ENCODE measurements at places on chromosomes 5 and 9.
A peak's percentile ranks its signal among the peaks of the same experiment; 100 is the strongest.

- no peak for DNase-seq
These were observed 140.0 kb downstream of the SAXO1 start for GRCh38 chr9:18893046-18893445.

GRCh38 chr5:174531782-174532191 lies 192.6 kb upstream of the MSX2 start:
- DNase-seq, result no peak

- DNase-seq, result no peak
These were observed 2.3 kb downstream of the GDNF start for GRCh38 chr5:37837414-37838032.

GRCh38 chr9:116488373-116488772 lies 198.7 kb upstream of the TRIM32 start:
- no peak for DNase-seq

DNA sequence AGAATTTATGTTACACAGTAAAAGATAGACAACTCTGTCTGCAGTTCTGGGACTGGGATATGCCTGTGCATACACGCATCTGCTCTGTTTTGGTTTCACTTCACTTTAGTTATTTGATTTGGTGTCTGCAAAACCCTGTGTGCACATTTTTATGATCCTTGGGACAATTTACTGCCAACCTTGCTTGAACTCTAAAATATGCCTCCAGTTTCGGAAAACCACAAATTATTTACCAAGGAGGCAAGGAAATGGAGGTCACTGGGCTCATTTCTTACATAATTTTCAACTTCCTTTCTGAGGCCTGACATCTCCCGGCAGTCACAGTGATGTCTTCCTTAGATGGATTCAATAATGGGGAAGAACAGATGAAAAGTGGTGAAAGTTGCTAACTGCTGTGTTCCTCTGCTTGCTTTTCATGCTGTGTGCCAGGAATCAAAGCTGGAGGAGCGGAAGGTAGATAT lies 61.2 kb upstream of the TAF11L2 start:
- no peak for DNase-seq

DNA sequence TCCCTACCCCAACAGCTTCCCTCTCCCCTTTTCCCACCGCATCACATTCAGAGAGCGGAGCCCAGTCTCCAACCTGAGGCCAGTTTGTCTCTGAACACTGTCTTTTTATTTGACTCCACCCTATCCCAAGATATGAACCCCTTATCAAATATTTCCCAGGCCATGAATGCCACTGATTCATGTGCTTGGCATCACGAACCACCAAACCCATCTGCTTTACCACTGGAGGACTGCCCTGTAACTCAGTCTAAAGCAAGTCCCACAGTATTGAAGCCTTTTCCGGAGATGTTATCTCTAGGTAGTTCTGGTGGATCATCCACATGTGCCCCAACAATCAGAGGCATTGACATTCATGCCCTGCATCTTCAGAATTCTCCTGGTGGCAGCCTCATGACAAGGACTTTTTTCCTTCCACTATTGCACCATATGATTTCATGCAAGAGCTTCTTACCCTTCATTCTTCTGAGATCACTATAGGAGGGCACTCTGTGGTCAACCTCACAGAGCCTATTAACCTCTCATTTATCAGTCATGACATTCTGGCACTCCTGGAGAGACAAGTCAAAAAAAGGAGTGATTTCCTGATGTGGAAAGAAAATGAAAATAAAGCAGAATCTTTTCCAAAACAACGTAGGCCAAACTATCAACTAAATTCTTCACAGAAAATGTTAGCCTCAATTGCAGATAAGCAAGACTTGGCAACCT lies 12.3 kb upstream of the SPATA31D4 start:
- no peak for DNase-seq

DNA sequence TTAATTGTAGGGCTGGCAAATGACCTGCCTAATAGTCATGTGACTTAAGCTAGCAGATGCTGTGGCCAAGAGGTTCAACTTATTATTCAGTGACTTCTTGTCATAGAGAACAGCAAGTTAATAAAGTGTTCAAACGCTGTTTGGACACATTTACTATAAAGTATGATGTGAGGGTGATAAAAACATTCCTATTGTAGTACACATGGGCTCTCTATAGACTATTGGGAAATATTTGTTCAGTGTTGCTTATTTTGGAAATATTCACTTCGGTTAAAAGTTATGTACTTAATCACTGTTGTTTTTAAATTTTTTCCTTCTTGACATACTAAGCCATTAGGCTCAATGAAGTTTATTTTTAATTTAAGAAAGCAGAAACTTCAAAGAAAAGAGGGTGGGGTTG lies 345.0 kb downstream of the NNT start:
- no peak for DNase-seq

DNA sequence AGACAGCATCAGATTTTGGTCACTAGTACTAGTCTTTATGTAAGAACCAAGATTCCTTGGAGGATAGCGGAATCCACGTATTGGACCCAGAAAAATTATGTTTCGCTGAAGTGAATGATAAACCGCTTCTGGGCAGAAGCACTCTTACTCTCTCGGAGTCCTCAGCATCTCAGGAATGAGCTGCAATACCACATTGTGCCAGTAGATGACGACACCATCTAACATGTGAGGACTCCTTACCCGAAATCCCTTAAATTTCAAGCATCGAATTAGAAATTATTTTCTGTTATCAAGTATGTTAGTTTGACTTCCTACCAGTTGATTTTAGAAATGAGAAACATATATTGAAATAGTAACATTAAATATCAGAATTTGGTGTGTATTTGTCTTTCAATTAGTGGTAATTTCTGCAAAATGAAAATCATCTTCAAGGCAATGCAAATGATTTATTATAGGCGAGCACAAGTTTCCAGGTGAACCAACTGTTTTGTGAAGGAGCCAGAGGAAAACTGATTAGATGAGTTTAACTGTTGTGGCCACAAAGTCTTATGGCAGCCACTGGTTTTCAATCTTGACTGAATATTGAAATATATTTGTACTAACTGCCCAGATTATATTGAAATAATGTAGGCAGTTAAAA lies 66.0 kb upstream of the CAMK4 start:
- DNase-seq, result peak; percentile 76

GRCh38 chr9:124261736-124262648 lies 4.2 kb downstream of the NEK6 start:
- DNase-seq, result no peak

- no peak for DNase-seq
These were observed 36.4 kb downstream of the NXNL2 start for GRCh38 chr9:88571419-88571818.

DNA sequence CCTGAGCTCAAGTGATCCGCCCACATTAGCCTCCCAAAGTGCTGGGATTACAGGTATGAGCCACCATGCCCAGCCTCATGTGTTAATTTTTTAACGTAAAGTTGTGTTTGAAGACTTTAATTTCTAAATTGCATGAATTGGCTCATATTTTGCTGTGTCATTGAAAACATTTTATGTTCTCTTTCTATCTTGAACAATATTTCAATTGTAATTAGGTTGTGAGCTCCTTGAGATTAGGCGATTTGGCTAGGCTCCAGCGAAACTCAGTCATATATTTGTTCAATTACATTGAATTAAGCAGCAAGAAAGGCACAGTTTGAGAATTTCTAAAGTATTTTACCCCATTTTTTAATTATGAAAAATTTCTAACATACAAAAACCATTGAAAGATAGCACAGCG lies 34.0 kb downstream of the GAPVD1 start:
- DNase-seq, result no peak

DNA sequence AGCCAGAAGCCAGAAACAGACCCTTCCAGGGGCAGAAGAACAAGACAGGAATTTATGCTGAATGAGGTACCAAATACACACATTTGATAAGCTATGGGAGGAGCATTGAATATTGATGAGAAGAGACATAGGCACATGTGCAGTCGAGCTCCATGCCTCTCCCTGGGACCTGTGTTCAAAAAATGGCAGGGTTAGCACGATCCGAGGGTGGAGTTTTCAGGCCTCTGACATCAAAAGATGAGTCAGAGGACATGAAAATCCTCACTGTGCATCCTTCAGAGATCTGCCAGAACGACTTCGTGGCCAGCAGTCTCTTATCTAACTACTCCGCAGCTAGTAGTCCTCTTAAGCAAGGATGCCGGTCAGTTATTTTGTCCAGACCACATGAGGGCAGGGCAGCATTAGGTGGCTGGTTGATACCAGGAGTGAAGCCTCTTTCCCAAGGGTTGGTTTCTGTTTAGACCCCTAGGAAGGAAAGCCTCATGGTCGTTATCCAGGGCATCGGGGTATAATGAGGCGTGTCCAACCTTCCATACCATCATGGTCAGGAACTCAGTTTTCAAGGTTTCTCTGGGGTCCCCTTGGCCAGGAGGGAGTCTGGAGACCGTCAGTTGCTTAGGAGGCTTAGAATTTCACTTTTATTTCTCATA lies 11.6 kb upstream of the CMBL start:
- DNase-seq, result no peak

- no peak for DNase-seq
These were observed 16.8 kb upstream of the PRLR start for GRCh38 chr5:35246900-35247647.

- no peak for DNase-seq
These were observed 10.1 kb downstream of the ATG12 start for GRCh38 chr5:115831163-115831768.

- no peak for DNase-seq
These were observed 80.5 kb upstream of the HSPA9 start for GRCh38 chr5:138655530-138656190.

DNA sequence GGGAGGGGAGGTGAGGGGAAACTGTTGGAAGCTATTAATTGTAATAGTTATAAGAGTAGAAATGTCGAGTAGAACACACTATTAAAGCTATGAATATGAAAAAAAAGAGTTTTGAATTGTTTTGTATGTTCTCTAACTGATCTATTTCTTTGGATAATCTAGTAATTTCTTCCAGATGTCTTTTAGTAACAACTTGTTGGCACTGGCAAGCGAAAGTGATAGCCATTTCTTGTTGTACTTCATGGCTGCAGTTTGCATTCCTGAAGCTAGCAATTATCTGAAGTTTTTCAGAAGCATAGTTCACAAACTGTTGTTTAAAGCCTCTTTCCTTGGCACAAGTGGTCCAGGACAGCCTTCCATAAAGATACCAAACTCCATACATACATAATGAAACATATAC lies 49.4 kb upstream of the SPATA31C2 start:
- no peak for DNase-seq

DNA sequence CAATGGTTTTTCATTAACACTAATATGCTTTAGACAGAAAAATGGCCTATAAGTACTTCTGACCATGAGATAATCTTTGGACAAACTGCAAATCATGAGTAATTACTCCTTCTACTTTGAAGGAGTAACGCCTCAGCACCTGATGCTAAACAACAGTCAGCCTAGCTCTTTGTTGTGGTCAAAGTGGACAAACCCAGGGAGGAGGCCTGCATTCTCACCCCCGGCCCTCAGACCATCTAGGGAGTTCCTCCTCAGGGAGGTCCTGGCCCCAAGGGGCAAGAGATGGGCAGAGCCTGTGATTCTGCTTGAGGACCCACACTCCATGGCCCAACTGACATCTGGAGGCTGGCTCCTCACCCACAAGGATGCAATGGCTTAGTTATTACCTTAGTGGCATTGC lies 48.2 kb upstream of the ANGPTL2 start:
- DNase-seq, result no peak

GRCh38 chr5:174729075-174729680 lies 4.8 kb downstream of the MSX2 start:
- no peak for DNase-seq

DNA sequence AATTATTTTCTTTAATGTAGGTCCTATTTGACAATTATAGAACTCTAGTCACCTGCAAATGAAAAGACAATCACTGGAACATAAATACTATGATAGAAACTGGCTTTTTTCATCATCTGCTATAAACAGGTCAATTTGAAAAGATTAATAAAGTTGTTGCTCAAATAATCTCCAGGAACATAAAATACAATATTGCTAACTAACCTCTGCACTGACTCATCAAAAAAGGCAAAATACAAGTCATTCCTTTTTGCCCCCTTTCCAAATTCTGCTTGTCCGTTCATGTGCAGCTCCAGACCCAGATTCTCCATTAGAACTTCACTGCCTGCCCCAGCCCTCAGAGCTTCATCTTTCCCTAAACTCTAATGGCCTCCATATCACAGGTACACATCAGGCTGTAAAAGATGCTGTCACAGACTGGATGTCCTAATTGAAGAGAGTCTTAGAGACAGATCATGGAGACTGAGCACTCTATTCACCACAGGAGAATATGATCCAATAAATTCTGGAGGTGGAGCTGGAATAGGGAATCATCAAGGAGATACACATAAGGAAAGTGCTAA lies 1.6 kb downstream of the DCTN4 start:
- no peak for DNase-seq

GRCh38 chr5:68848091-68848490 lies 245.7 kb upstream of the SLC30A5 start:
- DNase-seq, result no peak

DNA sequence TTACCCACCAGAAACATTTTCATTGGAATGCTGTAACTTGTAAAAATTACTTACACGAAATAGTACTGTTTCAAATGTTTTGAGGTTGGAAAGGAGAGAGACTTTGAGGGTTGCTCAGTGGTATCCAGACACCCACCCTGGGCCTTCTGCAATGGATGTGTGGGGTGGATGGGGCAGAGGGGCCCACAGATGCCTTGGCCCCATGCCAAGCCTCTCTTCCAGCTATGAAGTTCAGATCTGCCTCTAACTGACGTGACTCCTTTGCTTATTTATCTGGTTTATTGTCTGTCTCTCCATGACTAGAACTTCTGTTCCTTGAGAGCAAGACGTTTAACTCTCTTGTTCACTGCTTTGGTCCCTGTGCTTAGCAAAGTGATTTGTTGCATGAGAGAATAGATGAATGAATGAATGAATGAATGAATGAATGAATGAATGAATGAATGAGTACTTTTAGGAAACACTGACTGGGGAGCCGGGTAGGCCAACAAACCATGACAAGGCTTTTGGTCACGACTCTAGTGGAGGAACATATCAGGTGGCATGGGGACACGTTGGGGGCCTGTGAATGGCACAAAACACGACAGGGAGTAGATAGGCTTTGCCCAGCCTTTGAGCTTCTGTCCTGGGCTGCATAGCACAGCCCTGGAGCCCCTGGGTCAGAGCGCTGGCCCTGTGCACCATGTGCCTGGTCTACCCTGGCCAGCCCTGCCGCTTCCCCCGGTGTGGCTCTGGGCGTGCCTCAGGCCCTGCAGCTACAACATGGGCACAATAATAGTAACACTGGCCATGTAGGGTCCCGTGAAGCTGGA lies 31.8 kb downstream of the AK8 start:
- DNase-seq, result no peak

DNA sequence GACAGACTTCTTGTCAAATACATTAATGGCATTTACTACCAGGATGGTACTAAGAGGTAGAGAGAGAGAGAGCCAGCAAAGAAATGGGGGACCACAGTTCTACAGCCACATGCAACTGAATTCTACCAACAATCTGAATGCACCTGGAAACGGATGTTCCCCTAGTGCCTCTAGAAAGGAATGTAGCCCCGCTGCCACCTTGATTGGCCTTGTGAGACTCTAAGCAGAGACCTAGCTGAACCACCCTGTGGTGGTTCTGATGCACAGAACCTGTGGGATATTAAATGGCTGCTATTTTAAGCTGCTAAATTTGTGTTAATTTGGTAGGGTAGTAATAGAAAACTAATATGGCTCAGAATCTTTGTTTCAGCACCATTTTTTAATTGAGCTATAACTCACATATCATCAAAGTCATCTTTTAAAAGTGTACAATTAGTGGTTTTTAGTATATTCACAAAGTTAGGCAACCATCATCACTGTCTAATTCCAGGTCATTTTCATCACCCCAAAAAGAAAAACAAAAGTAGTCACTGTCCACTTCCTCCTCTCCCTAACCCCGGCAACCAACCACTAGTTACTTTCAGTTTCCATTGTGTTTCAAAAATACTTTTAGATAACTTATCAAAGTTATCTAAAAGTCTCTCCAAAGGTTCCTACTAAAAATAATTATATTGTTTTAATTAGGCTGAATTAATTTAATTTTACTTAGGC lies 51.7 kb downstream of the CPLANE1 start:
- no peak for DNase-seq
